ENCODE measurements at places on chromosomes 11 and 22.

DNA sequence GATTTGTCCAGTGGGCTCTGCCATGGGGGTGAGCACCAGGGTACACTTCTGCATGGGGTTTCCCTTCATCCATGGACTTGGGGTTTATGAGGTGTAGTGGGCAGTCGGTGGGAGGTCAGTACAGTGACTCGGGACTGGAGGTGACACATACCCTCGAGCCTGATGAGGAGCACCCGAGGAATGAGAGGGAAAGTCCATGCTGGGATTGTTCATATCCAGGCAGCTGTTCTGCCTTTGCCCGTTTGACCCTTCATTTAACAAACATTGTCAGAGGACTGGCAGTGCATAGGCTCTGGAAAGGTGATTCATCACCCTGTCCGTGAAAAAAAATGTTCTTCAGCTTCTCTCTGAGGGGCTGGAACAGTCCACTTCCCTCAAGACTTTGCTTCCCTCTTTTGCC is 2.7 kb downstream of the NAV2 start:
- DNase-seq, result peak; percentile 73

DNA sequence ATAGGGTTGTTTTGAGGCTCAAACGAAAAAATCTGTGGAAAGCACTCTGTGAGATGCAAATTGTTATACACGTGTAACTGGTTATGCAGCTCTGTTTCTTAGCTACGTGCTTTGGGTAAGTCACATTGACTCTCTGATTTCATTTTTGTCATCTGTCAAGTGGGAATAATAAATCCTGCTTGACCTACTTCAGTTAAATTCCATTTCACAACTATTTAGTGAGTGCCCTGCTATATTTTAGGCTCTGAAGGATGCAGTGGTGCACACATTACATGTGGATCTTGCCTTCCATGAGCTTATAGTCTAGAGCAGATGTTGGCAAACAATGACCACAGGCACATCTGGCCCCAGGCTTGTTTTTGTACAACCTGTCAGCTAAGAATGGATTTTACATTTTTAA is 133.6 kb upstream of the PLET1 start:
- DNase-seq, result no peak

DNA sequence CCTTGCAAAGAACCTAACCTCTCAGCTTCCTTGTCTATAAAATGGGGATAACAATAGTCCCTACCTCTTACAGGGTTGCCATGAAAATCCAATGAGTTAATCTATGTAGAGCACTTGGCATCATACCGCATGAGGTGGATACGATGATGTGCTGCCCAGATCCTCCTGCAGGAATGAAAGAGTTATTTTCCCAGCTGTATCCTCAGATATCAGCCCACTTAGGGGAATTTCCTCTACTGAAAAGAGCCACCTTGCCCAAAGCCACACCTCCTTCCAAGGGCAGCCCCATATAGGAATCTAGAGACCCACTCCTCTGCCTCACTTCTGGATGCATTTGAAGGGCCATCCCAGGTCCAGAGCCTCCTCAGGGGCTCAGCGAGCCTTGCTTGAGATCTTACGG is 128.4 kb downstream of the CCDC81 start:
- DNase-seq, result no peak

DNA sequence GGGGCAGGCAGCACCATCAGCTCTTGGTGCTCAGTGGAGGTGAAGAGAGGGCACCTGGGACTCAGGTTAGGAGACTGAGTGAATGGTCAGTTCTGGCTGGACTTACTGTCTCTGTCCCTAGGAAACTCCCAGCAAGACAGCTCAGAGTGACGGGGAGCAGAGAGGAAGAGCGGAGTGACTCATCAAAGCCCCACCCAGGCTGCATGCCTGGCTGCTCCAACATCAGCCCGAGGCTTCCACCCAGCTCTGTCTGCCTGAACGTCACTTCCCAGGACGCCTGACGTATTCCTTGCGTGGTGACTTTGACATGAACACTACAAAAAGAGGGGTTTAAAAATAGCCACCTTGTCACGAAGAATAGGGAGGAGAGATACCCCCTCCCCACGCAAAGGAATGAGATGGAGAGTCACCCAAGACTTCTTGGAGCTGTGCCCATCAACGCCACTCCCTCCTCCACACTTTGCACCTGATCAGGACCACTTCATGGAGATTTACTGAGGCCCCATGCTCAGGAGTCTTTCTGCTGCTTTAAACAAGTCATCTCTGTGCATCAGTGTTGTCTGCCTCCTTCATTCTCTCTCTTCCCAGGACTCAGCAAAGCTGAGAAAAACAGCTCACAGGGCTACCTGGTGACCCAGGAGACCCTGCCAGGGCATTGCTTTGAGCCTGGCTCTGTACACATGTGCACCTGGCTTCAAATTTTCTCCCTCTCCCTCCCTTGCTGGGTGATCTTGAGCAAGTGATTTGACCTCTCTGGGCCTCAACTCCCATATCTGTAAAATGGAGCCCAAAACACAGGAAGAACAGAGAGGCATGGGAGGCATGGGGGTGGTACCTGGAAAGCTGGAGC is 83.1 kb downstream of the MN1 start:
- peak; percentile 95 for DNase-seq

Data from AG08396 (cell line).